ENCODE measurements at places on chromosomes 3 and 15. TPM values are rescaled to one million over a fixed set of nuclear protein-coding genes. Genes with fewer than 3 reads are reported as not detected.
A peak's percentile ranks its signal among the peaks of the same experiment; 100 is the strongest.

- DNase-seq: no peak
Measured at GRCh38 chr15:83200589-83200988, 7.0 kb downstream of the HDGFL3 start.

- no peak for DNase-seq
Measured at GRCh38 chr3:135908225-135908624, 57.3 kb upstream of the PPP2R3A start.

GRCh38 chr3:64459711-64460110 is 228.1 kb downstream of the ADAMTS9 start:
- DNase-seq: no peak

- no peak for DNase-seq
Measured at GRCh38 chr3:58068122-58068809, 60.0 kb downstream of the FLNB start.

DNA sequence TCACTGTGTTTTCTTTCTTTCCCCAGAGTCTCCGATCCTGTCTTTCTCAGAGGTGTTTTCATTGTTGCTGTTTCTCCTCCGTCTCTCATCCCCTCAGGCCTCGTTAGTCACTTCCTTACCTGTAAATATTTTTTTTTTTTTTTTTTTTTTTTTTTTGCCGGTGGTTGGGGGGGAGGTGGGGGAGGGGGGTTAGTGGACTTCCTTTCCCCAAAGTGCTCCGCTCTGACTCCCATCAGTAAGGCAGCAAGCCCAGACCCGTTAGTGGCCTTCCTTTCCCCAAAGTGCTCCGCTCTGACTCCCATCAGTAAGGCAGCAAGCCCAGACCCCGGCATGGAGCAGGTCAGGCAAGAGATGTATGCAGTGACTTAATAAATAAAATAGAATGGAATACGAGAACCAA is 97.1 kb upstream of the TNFAIP8L3 start:
- DNase-seq: no peak

The ATG7 gene
- 33.6 TPM for total RNA-seq

DNA sequence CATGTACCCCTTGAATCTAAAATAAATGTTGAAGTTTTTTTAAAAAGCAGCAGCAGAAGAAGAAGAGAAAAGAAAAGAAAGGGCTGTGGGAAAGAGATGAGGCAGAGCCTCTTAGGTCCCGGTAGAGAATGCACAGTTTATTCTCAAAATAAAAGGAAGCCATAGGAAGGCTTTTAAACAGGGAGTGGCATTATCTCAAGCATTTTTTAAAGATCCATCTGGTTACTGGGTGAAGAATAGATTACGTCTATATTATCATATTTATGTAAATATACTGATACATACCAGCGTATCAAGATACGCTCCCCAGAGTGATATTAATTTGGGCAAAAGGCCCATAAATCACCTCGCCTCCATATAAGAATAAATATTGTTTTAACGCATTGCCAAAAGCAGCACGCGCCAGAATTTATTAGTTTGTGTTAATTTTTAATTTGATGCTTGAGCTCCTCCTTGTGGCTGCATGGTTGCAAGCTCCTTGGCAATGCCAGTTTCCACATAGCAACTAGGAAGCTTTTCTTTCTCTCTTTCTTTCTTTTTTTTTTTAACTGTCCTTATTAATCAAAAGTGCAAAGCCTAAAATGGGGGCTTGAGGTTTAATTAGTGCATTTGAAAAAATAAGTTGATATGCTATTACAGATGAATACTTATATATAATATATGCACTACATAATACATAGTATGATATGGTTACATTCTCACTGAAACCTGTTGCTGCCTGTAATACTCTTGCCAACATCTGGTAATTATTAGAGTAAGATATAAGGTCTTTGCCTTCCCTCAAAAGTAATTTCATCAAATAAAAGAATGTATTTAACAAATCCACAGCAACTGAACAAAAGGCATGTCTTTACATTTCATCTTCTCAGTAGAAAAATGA is 242.8 kb upstream of the UBE2E2 start:
- DNase-seq: no peak

- no peak for DNase-seq
Measured at GRCh38 chr3:43923104-43923882, 232.6 kb downstream of the ABHD5 start.

DNA sequence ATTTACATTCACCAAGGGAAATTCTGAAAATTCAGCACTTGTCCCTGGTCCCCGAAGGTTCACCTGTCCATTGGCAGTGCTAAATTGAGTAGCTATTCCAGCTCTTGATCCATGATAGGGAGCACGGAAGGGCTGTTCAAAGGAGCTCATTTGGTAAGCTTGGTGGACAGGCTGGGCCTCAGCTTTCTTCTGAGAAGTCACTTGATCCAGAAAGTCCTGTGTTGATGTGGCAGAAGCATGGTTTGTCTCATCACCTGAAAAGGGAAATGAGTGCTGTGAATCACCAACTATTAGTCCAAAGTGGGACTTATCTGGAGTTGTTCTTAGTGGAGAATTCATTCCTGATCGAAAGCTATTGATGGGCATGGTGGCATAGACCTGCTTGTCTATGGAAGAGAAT is 19.9 kb upstream of the SLC12A8 start:
- DNase-seq: peak; percentile 43

GRCh38 chr3:110504901-110505300 is 566.7 kb upstream of the NECTIN3 start:
- no peak for DNase-seq

The ATP13A5 gene
- total RNA-seq: not detected
